ENCODE measurements at places on chromosomes 12 and 14.

DNA sequence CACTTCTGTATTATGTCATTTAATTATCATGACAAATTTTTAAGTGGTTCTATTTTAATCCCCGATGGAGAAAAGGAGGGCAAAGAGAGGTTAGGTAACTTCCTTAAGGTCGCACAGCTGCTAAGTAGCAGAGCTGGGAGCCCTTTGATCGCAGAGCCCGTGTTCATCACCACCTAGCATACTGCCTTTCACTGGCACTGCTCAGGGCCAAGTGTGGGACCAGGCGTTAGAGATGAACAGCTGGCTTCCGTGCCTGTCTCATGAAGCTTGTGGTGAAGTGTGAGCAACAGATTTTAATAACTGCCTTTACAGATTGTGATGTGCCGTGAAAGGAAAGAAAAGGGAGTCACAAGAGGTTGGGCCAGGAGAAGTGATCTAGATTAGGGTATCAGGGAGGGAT, 273.6 kb downstream of the AKAP6 start:
- no peak for DNase-seq

DNA sequence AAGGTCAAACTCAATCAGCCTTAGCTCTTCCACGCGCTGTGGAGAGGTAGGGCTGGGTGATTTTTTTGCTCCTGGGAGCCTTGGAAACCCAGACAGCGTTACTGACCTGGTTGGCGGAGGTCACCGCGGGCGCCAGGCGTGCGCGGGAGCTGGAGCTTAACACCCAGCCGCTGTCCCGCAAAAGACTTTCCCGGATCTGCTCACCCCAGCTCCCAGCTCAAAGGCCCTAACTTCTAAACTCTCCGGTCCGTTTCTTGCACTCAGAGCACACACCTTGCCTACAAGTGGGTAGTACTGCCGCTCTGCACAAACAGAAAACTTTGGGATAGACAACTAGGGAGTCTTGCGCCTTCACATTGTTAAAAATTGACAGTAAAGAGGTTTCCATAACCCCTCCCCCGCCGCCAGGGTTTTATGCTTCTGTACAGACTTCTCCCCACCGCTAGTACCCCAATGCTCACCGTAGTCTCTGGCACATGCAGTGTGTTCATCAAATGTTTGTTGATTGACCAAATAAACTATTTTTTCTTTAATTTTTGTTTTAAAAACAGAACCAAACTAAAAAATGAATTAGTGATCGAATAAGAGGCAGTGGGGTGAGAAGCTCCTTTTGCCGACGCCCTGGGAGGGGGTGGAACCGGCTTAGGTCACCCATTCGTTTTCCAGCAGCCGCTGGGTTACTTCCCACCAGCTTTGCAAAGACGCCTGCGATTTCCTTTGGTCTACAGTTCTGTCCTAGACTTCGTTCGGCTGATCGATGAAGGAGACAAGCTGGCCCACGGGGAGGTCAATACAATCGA, 12.7 kb upstream of the TBX3 start:
- DNase-seq: no peak

DNA sequence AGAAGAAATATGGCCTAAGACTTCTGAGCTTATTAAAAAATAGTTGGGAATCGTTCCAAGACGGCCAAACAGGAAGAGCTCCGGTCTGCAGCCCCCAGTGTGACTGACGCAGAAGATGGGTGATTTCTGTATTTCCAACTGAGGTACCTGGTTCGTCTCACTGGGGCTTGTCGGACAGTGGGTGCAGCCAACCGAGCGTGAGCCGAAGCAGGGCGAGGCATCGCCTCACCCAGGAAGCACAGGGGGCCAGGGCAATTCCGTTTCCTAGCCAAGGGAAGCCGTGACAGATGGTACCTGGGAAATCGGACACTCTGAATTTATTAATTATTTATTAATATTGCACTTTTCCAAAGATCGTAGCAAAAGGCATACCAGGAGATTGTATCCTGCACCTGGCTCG, 857.8 kb downstream of the C12orf50 start:
- DNase-seq: no peak

- DNase-seq: no peak
Measured at GRCh38 chr12:26109343-26109881, 15.4 kb downstream of the BHLHE41 start.

DNA sequence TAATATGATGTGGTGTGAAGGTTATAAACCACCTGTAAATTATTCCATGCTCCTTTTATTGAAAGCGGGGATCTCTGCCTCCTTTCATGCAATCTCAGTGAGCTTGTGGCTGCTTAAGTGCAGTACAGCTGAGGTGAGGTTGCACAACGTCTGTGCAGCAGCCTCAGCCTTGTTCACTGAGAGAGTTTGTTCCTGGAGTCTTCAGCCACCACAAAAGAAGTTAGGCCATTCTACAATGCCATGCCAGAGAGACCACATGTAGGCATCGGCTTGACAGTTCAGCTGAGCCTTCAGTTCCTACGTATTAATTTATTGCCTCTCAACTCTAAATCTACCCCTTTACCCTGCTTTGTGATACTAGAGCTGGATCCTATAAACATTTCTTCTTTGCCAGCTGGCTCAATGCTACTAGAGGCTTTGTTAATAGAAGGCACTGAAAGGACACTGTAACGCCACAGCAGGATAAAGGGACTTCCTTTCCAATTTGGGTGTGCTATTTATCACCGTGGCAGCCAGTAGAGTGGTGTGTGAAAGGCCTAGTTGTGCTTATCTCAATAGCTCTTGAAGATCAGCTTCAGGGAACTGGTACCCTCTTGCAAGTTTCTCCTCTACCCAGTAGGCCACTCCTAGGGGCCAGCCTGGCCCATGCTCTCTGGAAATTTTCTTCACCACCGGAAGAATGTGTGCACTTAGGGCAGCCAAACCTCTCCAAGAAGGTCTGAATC, 337.7 kb downstream of the IPO8 start:
- DNase-seq: no peak

- DNase-seq: no peak
Measured at GRCh38 chr12:6471989-6472360, 1.5 kb upstream of the VAMP1 start.

GRCh38 chr12:119836781-119837180, 40.3 kb downstream of the CIT start:
- no peak for DNase-seq

- no peak for DNase-seq
Measured at GRCh38 chr12:126903027-126903876, 1363.7 kb upstream of the TMEM132C start.

DNA sequence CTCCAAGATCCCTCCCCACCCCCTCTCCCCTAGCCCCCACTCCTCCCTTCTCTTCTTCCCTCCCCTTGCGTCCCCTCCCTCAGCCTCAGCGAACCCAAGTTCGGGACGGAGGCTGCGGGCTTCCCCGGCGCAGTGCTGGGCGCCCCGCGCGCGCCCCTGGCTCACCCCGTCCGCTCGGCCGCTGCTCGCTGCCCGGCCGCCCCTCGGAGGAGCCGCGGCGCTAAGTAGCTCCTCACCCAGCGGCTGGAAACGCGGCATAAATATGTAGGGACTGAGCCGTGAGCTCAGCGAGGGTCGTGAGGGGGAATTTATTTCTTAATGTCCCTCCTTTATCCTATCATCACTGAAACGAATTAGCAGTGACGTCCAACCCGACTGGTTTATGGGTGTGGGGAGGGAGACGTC, at the start of gene NOS1:
Gene NOS1 (minus strand): TSS at position 280 of the 405 bp plus-strand sequence. CDS start 30,557 bp downstream, outside the sequence.
- no peak for DNase-seq

DNA sequence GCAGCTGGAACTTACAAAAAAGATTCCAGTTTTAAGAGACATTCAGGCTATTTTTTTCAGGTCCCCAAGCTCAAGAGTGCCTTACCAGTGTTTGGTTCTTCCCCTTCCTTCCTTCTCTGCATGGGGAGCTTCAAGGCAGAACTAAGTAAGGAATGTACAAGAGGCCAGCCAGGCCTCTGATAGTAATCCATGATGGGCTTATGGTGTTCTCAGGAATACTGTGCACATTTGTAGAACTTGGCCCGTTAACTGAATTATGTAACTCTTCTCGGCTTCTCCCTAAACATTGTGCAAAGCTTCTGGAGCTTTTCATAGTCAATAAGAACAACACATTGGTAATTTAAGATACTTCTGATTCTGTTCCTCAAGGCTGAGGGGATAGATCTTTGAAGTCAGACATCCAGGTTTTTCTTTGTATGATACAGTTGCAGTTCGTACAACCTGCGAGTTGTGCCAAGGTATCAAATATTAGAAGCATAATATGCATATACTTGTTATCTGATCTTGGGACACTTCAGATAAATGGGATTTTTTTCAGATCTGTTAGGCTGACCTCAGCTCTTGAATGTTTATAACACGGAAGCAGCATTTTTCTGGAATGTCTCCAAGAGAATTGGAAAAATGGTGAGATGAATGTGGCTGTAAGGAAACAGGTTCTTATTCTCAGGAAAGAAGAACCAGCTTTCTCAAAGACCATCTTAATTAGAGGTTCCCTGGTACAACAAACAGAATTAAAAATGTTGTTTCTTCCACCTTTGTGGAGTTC, 148.6 kb downstream of the ANO4 start:
- no peak for DNase-seq

DNA sequence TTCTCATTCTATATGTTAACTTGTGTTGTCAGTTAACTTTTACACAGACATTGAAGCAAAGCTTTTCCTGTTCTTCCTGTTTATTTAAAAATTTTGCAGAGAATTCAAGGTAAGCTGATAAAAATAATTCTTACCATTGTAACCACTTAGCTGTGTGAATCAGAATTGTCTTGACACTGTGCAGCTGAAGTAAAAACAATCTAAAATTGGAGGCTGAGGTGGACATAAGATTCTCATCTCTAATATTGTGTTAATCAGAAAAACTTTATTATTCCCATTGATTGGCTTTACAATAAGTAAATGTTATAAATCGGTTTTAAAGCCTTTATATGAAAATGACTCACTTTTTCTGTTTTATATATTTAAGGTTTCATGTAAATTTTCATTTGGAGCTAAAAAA, 240.3 kb upstream of the PLEKHG7 start:
- DNase-seq: no peak

- DNase-seq: no peak
Measured at GRCh38 chr12:12476857-12477531, 85.7 kb downstream of the DUSP16 start.

GRCh38 chr12:70645494-70646317, 8.5 kb upstream of the PTPRB start:
- DNase-seq: peak; percentile 54

- no peak for DNase-seq
Measured at GRCh38 chr14:72863216-72864006, 30.5 kb downstream of the DPF3 start.
